ENCODE measurements at places on chromosomes 1 and 21. TPM values are rescaled to one million over a fixed set of nuclear protein-coding genes. Genes with fewer than 3 reads are reported as not detected.

DNA sequence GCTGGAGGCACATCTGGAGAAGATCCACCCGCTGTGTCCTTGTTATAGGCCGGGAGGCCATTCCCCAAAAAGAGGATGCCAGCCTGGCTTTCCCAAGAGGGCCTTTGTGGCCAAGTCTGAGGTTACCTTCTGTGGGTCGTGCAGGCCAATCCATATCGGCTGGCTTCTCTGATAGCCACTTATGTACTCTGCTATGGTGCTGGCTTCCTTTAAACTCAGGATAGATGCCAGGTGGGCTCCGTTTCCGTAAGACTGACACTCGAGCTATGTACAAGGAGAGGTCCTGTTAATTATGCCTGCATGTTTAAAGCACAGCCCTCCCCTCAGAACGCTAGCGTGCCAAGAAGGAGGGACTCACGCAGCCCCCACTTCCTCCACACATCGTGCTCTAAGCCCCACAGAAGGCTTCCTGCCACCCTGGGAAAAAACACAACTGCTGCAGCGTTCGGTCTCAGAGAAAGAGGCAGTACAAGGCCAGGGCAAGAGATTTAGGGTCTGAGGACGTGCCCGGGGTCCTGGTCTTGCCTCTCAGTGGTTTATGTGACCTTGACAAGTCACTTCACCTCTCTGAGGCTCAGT is 11.6 kb downstream of the REG4 start:
- no peak overlapping the region for H3K4me3 ChIP-seq
- H3K4me1 ChIP-seq: no peaks in the 10 kb centered on the region
- ATAC-seq: no peak
- H3K27ac ChIP-seq: no peak overlapping the region
- peaks cover 2% of the 10 kb centered on the region for H3K27me3 ChIP-seq
- H3K36me3 ChIP-seq: no peaks in the 10 kb centered on the region

DNA sequence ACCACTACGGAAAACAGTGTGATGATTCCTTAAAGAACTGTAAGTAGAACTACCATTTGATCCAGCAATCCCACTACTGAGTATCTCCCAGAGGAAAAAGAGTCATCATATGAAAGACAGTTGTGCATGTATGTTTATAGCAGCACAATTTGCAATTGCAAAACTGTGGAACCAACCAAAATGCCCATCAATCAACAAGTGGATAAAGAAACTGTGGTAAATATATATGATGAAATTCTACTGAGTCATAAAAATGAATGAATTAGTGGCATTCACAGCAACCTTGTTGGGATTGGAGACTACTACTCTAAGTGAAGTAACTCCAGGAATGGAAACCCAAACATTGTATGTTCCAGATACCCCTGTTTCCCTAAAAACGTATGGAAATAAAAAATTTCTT is 337.0 kb upstream of the PTBP2 start:
- H3K27me3 ChIP-seq: no peaks in the 10 kb centered on the region
- no peak for ATAC-seq
- no peak overlapping the region for H3K27ac ChIP-seq
- no peaks in the 10 kb centered on the region for H3K36me3 ChIP-seq

DNA sequence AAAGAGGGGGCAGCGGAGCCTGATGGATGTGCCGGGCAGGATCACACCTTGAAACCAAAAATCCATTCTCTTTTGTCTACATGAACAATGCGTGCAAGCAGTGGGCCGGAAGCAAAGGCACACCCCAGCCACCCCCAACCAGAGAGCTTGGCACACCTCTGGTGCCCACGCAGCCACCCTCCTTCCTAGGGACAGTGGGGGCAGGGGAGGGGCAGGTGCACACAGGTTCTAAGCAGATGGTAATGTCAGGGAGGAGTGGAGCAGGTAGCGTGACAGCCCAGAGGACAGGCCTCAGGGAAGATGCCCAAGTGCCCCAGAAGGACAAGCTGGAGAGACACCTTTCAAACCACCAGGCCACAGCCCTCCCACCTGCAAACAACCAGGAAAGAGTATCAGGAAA is 36.5 kb downstream of the SYF2 start:
- no peak overlapping the region for H3K27ac ChIP-seq
- ATAC-seq: no peak
- H3K4me3 ChIP-seq: no peak overlapping the region
- peaks cover 6% of the 10 kb centered on the region for H3K27me3 ChIP-seq

DNA sequence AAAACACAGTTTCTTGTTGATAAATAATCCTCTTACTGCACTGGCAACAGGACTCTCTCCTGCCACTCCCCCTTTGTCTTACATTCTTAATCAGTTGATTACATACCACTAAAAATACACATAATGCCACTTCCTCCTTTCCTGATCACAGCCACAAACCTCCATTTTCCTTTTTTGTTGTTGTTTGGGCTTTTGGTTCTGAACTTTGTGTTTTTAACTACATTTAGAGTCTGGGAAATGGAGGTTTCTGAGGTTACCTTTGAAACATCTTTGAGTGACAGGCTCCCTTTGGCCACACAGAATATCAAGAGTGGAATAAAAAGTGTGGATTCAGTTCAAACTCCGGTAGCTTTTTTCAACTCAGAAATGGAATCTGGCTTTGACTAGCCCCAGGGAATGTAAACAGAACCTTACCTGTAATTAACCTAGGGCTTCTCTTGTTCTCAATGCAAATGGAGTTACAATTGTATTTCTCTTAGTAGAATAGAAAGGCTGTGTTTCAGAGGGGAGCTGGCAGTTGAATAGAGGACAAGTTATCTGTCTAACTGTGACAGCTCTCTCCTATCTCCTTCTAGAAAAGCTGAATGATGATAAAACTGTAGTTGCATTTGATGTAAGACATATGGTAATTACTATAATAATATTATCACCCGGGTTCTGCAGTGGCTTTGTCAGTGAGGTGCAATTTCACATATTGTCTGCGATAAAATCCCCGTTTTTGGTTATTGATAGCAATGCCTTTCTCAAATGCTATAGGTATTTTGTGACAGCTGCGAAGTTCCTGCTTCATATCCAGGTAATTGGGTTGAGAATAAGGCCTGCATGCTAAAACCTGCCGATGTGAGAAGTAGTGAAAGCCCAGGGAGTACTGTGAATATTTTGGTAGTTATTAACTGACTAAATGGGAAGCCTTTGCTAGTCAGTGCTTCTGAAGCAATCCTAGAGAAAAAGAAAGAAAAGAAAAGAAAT is 66.9 kb downstream of the ST6GALNAC5 start:
- H3K4me1 ChIP-seq: no peaks in the 10 kb centered on the region
- H3K36me3 ChIP-seq: no peaks in the 10 kb centered on the region
- peaks cover 12% of the 10 kb centered on the region for H3K27me3 ChIP-seq
- no peak for ATAC-seq
- no peak overlapping the region for H3K4me3 ChIP-seq

Gene C4BPA
- total RNA-seq: not detected

Gene SHE
- 0.03 TPM for total RNA-seq

Gene SPRR4
- not detected for total RNA-seq

Gene VPS13D
- total RNA-seq: 30.4 TPM

Measured in activated T-helper 17 cell treated with anti-CD3 and anti-CD28 coated beads, Interleukin-2, amount 50 U/mL, for 72 hours (primary cell).